MV-4-11 (cell line): ENCODE measurements at places on chromosomes 7 and 10.

- DNase-seq: no peak
Measured at GRCh38 chr10:44911081-44911540, at the start of gene TMEM72. Gene TMEM72 (plus strand): TSS chr10:44911337. CDS start chr10:44911513, 176 bp downstream.

- no peak for DNase-seq
Measured at GRCh38 chr7:40587419-40587818, 452.6 kb downstream of the SUGCT start.

DNA sequence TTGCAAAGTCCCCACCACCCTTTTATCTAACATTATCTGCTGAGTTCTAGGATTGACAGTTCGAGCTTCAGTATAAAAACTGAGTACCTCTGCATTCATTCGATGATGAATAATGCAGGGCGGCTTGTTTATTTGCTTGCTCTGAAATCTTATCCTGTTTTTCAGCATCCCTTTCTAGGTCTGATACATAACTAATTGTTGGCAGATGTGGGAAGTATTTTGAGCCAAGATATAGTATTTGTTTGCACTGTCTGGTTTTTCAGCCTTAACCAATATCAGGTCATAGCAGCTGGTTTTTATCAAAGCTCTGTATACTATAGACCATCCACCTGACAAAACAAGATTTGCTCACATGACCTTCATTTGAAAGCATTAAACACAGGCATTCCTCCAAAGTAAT lies 161.4 kb downstream of the TFEC start:
- DNase-seq: no peak

- DNase-seq: no peak
Measured at GRCh38 chr7:156031679-156032478, 219.6 kb upstream of the SHH start.

DNA sequence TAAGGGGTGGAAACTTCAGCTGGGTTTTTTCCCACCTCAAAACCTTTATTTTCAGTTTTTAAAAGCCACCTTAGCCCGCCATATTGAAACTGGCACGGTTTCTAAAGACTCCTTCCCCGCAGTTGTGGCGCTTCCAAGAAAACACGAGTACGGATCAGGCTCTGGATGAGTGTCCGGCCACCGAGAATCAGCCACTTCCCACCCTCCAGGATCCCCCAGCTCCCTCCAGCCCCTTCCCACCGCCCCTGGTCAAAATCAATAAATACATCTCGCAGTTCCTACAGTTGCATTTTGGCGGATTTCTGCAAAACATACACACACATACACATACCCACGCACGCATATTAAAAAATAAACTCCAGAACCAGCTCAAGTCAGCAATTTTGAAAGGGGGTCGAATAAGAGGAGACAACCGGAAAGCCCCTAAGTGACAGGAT lies 1.1 kb downstream of the SFMBT2 start:
- no peak for DNase-seq

DNA sequence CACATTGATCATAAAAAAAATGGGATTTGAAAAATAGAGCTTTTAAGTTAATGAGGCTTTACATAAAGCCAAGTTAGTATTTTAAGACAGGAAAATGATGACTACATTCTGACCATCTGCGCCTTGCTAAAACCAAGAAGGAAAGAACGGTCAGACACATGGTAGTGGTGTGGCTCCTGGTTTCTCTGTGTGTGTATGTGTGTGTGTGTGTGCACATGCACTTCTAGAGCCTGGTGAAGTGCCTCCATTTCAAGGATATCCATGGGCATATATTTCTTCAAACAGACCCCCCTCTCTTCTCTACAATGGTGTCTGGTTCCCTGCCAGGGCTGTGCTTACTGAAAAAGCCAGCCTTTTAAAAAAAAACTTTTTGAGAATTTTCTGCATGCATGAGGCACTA lies 80.9 kb downstream of the FRMPD2 start:
- DNase-seq: no peak

- DNase-seq: no peak
Measured at GRCh38 chr7:32427769-32428291, 62.4 kb downstream of the LSM5 start.

- DNase-seq: peak; percentile 95
Measured at GRCh38 chr10:5813341-5814109, at the start of gene GDI2. Gene GDI2 (minus strand): TSS chr10:5813434. CDS start chr10:5813258, 176 bp downstream.

- no peak for DNase-seq
Measured at GRCh38 chr10:75353183-75353582, 48.4 kb downstream of the ZNF503 start.

- DNase-seq: no peak
Measured at GRCh38 chr10:94402843-94403379, 570 bp downstream of the TBC1D12 start.

GRCh38 chr7:131527456-131527855 lies 29.0 kb downstream of the PODXL start:
- DNase-seq: peak; percentile 32

- no peak for DNase-seq
Measured at GRCh38 chr7:38452681-38453108, 178.5 kb downstream of the AMPH start.

DNA sequence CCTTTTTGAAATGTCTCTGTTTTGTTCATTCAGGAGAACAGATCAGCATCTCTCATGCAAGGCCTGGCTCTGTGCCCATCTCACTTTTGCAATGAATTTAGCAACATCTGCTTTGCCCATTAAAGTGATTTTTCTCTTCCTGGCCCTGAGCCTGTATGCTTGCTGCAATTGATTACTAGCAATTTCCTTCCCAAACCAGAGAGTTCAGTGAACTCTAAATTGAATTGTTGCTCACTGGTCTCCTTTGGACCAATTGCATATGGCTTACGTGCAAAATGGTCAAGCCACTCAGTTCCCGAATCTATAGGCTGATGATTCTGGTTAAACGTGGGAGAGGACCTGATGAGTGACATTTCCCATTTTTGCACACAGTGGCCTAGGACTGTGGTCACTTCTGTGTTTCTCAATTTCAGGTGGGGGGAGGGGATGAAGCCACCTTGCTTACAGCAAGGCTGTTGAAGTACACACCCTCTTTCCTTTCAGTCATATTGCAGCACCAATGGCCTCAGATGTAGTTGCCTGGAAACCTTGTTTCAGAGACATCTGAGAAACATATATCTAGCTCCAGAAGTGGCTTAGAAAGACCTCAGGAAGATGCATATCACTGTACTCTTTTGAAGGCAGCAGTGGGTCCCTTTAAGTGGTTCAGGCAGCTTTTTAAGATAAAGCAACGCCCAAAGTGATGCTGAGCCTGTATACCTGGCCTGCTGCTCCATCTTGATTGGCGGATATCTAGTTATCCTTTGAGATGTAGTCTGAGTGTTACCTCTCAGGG lies 201.4 kb downstream of the PTEN start:
- peak; percentile 100 for DNase-seq

GRCh38 chr7:11751807-11752389 lies 80.1 kb downstream of the THSD7A start:
- DNase-seq: no peak

DNA sequence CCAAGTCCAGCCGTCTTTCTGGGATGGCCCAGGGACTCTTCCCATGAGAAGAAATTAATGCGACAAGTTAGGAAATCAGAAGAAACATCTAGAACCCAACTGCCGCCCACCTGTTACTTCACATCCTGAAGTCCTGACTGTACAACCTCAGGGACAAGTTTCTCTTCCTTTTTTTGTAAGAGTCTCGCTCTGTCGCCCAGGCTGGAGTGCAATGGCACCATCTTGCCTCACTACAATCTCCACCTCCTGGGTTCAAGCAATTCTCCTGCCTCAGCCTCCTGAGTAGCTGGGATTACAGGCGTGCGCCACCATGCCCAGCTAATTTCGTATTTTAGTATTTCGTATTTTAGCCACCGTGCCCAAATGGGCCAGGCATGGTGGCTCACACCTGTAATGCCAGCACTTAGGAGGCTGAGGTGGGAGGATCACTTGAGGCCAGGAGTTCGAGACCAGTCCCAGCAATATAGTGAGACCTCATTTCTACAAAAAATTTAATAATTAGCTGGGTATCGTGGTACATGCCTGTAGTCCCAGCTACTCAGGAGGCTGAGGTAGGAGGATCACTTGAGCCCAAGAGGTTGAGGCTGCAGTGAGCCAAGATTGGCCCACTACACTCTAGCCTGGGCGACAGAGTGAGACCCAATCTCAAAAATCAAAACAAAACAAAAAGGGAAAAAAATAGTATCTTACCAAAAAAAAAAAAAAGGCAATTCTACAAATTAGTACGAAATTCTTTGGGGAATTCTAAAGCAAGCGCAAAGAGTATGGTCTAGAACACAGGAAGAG lies 20.8 kb downstream of the LAT2 start:
- DNase-seq: peak; percentile 91

GRCh38 chr10:51368943-51369342 lies 294.7 kb downstream of the PRKG1 start:
- DNase-seq: no peak

DNA sequence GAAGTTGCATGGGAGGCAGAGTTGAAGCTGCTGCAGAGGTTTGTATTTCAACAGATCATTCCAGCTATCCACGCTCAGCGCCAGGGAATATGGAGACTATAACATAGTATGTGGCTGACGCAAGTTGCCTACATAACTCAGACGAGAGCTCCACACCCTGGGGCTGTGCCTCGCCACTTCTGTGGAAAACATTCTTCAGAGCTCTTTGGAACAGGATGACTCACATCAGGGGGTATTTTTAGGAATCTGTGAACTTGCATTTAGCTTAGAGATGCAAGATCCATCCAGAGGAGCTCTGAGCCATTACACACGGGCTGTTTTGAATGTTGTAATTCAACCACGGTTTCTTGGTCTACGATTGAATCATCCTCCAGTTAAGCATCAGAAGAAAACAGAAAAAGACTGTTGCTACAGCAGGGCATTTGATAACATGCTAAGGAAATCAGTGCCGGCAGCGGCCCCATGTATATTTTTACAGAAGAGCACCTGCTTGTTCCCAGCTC lies 481.5 kb upstream of the AKR1E2 start:
- DNase-seq: peak; percentile 85

- DNase-seq: peak; percentile 5
Measured at GRCh38 chr7:101901661-101902491, 84.5 kb downstream of the CUX1 start.

DNA sequence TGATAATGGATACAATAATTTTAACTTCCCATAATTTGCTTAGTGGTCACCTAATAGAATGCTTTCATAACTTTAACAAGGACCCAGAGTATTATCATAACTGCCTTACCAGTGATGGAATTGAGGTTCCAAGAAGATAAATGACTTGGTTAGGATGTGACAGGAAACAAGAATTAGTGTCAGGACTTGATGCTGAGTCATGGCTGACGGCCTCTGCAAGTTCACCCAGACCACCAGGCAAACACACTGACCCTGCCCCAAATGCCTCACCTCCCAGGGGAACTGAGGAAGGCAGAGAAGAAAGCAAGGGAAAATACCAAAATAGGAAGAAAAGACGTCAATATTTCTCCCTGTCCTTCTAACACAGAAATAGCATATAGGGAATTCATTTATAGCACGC lies 636.3 kb downstream of the PARD3 start:
- no peak for DNase-seq

GRCh38 chr10:132862485-132863420 lies 76.8 kb upstream of the NKX6-2 start:
- no peak for DNase-seq

DNA sequence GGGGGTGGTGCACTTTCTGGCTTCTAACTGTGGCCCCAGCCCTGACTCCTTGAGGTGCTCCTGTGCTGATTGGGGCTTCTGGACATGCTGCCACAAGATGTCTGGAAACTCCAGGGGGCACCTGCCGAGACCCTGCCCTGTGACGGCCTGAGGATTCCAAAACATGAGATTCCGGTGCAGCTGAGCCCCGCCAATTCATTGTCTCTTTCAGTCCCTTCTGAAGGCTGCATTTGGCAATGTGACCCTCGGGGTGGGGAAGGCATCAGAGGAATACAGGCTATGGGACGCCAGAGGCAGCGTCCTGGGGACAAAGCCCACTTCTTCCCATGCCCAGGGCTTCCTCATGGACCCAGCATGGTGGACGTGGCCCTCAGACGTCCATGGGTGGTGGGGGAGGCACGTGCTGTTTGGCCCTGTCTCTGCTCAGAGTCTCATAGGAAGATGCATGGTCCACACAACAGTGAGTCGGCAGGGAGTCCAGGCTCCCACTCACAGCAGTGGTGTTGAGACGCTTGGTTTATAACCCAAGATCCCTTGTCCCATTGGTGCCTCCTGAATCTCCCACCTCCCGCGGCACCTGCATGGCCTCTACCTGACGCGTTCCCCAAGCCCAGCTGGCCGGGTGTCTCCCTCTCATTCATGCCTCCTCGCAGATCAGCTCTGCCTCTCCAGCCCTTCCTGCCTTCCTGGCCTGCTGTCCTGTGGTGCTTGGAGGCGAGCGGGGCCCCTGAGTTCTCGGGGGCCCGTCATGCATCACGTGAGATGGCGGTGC lies 129.9 kb downstream of the WDR37 start:
- DNase-seq: no peak

DNA sequence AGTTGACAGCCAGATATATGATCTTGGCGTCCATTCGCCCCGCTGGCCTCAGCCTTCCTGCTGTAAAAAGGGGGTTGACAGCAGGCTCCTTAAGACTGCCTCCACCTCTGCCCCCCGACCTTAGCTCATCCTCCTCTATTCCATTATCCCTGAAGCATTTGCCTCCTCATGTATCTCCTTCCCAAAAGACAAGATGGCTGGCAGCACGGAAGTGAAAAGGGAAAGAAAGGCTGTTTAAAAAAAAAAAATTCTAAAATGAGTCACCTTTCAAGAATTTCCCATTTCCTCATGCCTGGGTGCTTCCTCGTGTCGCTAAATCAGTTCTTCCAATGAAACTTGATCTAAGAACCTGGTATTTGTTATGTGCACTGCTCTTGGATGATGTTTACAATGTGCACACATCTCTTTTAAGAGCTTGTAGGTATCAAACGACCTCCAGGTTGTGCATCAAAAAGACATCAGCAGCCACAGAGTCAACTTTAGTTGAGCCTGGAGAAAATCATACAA lies 1.7 kb downstream of the SCRN1 start:
- DNase-seq: peak; percentile 72
